ENCODE measurements at places on chromosomes 12 and 14.

DNA sequence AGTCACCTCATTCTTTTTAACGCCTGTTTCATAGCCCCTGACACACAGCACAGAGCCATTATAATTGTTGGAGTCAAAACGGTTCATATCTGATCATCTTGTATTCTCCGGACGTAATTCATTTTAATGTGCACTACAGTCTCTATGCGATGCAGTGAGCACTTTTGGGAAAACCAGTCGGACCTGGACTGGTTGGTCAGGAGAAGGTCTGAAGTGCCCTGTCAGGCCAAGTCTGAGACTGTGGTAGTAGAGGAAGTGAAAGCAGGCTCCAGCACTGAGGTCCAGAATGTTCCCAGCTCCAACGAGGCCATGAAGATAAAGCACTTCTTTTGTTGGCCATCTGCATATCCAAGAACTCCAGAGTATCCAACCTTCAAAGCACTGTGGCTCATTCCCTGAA lies 117.1 kb upstream of the NCOR2 start:
- DNase-seq = no peak
- peaks cover 9% of the 10 kb centered on the region for H3K27me3 ChIP-seq
- H3K36me3 ChIP-seq = no peaks in the 10 kb centered on the region
- no peak overlapping the region for H3K27ac ChIP-seq

DNA sequence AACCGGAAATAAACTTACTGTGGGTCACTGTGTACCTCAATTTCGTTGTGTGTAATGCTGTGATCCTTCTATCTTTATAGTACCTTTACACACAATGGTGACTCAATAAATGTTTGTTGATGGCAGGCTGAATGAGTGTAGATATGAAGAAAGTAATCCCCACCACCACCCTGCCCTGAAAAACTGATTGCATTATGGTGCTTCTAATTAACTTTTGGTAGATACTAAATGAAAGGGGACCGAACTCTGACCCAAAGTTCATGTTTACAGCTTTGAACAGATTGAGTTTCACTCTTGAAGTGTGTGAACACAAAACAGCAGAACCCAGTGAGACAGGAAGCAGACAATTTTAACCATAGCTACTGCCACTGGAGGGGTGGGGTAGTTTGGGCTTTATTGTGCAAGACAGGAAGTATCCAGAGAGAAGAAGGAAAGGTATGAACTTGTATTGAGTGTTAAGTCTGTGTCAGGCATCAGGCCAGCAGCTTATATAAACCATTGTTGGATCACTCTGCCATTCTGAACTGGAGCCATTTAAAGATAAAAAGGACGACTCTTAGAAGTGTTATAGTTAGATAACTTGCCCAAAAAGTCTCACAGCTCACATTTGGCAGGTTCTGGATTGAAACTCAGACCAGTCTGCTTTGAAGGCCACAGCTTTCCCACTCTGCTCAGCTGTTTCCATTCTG lies 197.0 kb upstream of the AMIGO2 start:
- H3K4me3 ChIP-seq = peak overlapping the region; percentile 49
- DNase-seq = no peak
- no peaks in the 10 kb centered on the region for H3K27me3 ChIP-seq
- H3K36me3 ChIP-seq = peaks cover 4% of the 10 kb centered on the region

DNA sequence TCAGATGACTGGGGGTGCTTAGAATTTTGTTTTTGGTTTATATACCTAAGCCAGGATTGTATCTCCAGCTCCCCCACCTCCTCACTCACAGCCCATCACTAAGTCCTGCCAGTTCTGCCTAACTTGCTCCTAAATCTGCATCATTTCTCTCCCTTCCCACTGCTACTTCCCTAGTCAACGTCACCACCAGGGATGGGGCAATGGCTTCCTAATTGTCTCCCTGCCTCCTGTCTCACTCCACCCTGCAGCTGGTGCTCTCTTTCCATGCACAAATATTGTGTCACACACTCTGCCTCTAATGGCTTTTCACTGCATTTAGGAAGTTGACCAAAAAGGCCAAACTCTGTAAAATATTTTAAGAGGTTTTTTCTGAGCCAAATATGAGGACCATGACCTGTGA lies 11.5 kb downstream of the OAS2 start:
- no peak for DNase-seq
- peak overlapping the region; percentile 83 for H3K27ac ChIP-seq
- peaks cover 78% of the 10 kb centered on the region for H3K36me3 ChIP-seq
- H3K27me3 ChIP-seq = no peaks in the 10 kb centered on the region
- H3K4me1 ChIP-seq = peaks cover 42% of the 10 kb centered on the region

GRCh38 chr12:1369460-1369859 lies 224.9 kb downstream of the FBXL14 start:
- no peak for DNase-seq
- H3K36me3 ChIP-seq = peaks cover 7% of the 10 kb centered on the region
- no peaks in the 10 kb centered on the region for H3K27me3 ChIP-seq

- DNase-seq = no peak
- H3K27me3 ChIP-seq = no peaks in the 10 kb centered on the region
- H3K4me1 ChIP-seq = no peaks in the 10 kb centered on the region
Measured at GRCh38 chr14:100476012-100476822, 111.0 kb downstream of the BEGAIN start.

- peaks cover 19% of the 10 kb centered on the region for H3K4me1 ChIP-seq
- DNase-seq = no peak
- H3K27me3 ChIP-seq = no peaks in the 10 kb centered on the region
- no peak overlapping the region for H3K4me3 ChIP-seq
Measured at GRCh38 chr12:75720812-75721641, 209.6 kb upstream of the KRR1 start.

DNA sequence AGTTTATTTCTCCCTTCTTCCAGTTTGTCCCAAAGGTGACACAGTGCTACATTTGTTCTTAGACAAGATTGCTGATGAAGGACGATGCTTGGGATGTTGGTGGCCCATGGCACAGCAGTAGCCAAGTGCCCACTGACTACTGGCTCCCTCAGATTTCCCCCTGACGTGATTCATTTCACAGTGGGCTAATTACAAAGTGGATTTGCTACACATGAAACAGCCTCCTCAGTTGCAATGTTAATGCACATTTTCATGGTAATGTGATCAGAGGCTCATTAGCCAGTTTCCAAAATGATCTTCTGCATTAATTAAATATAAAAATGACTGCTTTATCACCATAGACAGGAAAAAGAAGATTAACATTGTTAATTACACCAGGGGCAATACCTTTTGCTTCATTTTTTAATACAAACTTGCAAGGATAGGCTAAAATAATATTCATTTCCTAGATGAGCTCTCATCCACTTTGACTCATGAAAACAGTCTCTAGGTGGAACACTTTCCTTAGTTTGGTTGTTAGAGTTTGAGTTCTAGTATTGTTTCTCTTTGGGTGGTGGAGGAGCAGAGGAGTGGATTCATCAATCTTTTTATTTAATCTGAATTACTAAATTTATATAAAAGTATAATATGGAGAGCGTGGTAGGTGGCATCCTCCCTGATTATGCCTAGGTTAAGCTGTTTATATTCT lies 250.9 kb downstream of the PDZRN4 start:
- H3K4me1 ChIP-seq = peaks cover 2% of the 10 kb centered on the region
- DNase-seq = no peak
- no peak overlapping the region for H3K27ac ChIP-seq
- H3K36me3 ChIP-seq = no peaks in the 10 kb centered on the region
- no peak overlapping the region for H3K4me3 ChIP-seq

DNA sequence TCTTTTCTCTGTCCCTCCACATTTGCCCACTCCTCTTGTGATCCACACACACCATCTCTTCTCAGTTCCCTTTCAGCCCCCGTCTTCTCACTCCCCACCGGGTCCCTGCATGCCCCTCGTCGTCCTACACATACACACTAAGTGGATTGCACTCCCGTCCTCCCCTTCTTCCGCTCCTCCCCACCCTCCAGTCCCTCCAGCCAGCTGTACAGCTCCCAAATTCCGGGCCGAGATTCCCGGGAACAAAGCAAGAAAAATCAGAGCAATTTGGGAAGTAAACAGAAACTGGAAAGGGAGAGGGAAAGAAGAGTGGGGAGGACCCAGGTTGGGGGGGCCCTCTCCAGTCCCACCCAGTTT lies 282 bp upstream of the IGFBP6 start:
- no peak for DNase-seq
- H3K27me3 ChIP-seq = peaks cover 11% of the 10 kb centered on the region
- H3K27ac ChIP-seq = peak overlapping the region; percentile 48
- H3K36me3 ChIP-seq = no peaks in the 10 kb centered on the region
- peak overlapping the region; percentile 67 for H3K4me3 ChIP-seq
- H3K4me1 ChIP-seq = peaks cover 40% of the 10 kb centered on the region

- H3K4me3 ChIP-seq = no peak overlapping the region
- peak overlapping the region; percentile 8 for H3K27ac ChIP-seq
- H3K4me1 ChIP-seq = peaks cover 57% of the 10 kb centered on the region
- no peaks in the 10 kb centered on the region for H3K36me3 ChIP-seq
- H3K27me3 ChIP-seq = no peaks in the 10 kb centered on the region
Measured at GRCh38 chr14:75231320-75231719, 47.3 kb upstream of the FOS start.

DNA sequence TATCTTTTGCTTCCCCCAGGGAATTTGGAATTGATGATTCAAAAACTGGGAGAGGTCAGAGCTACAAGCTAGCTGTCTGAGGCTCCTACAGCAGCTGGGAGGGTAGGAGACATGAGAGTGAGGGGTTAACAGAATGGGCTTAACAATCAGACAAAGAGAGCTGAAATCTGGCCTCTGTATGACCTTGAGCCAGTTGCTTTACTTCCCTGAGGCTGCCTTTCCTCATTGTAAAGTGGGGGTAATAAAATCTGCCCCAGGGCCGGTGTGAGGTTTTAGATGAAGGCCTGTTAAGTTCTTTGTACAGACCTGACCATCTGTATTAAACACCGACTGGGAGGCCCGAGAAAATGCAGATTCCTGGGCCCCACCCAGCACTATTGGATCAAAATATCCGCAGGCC lies 164.3 kb upstream of the NOS1 start:
- no peaks in the 10 kb centered on the region for H3K4me1 ChIP-seq
- no peaks in the 10 kb centered on the region for H3K27me3 ChIP-seq
- H3K36me3 ChIP-seq = no peaks in the 10 kb centered on the region
- H3K4me3 ChIP-seq = no peak overlapping the region
- DNase-seq = no peak
- no peak overlapping the region for H3K27ac ChIP-seq

DNA sequence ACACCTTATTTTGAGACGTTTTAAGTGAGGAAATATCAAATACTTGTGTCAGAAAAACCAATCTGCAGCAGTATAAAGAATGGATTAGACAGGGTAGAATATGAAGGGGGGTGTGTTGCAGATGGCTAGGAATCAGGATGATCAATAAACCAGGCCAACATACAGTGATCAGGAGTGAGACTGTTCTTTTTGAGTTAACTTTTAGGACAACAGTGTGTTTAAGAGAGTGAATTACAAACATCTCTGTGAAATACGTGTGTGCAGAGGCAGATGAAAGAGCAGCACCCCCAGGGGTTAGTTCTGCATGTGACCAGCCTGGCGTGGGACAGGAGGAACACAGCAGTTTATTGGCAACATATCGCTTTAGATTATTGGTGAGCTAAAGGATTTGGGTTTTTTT lies 10.6 kb upstream of the NRDE2 start:
- no peak for DNase-seq
- no peak overlapping the region for H3K27ac ChIP-seq
- H3K36me3 ChIP-seq = no peaks in the 10 kb centered on the region

GRCh38 chr12:15152456-15152855 lies 68.8 kb downstream of the RERG start:
- DNase-seq = no peak
- no peaks in the 10 kb centered on the region for H3K36me3 ChIP-seq
- H3K27ac ChIP-seq = no peak overlapping the region
- H3K4me1 ChIP-seq = no peaks in the 10 kb centered on the region

- H3K27me3 ChIP-seq = no peaks in the 10 kb centered on the region
- H3K27ac ChIP-seq = no peak overlapping the region
- no peak overlapping the region for H3K4me3 ChIP-seq
Measured at GRCh38 chr12:69602954-69603353, 7.8 kb downstream of the LRRC10 start.

GRCh38 chr12:67069451-67070306 lies 199.5 kb upstream of the CAND1 start:
- H3K27me3 ChIP-seq = peaks cover 33% of the 10 kb centered on the region
- H3K27ac ChIP-seq = peak overlapping the region; percentile 87
- no peaks in the 10 kb centered on the region for H3K36me3 ChIP-seq
- peak; percentile 38 for DNase-seq
- peak overlapping the region; percentile 80 for H3K4me3 ChIP-seq

DNA sequence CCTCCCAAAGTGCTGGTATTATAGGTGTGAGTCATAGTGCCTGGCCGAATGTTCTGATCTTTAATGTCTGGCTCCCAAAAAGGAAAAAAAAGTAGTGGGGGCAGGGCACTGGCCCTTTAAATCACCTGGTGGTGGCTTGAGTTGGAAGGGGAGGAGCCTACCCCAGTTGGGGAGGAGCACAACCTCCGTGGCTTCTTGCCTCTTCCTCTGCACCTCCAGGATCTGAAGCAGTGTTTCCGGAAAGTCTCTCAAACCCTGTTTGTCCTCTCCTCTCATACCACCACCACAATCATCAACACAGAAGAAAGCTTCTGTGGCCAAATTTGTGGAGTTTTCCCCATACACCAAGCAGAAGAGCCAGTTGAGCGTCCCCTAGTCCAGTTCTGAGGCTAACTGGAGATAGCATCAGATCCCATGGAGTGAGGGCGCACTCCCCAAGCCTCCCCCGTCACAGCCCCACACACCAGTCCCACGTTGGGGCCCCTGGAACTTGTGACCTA lies 24.3 kb upstream of the RCOR1 start:
- peaks cover 17% of the 10 kb centered on the region for H3K4me1 ChIP-seq
- no peaks in the 10 kb centered on the region for H3K36me3 ChIP-seq
- peak overlapping the region; percentile 12 for H3K4me3 ChIP-seq
- peak overlapping the region; percentile 9 for H3K27ac ChIP-seq

DNA sequence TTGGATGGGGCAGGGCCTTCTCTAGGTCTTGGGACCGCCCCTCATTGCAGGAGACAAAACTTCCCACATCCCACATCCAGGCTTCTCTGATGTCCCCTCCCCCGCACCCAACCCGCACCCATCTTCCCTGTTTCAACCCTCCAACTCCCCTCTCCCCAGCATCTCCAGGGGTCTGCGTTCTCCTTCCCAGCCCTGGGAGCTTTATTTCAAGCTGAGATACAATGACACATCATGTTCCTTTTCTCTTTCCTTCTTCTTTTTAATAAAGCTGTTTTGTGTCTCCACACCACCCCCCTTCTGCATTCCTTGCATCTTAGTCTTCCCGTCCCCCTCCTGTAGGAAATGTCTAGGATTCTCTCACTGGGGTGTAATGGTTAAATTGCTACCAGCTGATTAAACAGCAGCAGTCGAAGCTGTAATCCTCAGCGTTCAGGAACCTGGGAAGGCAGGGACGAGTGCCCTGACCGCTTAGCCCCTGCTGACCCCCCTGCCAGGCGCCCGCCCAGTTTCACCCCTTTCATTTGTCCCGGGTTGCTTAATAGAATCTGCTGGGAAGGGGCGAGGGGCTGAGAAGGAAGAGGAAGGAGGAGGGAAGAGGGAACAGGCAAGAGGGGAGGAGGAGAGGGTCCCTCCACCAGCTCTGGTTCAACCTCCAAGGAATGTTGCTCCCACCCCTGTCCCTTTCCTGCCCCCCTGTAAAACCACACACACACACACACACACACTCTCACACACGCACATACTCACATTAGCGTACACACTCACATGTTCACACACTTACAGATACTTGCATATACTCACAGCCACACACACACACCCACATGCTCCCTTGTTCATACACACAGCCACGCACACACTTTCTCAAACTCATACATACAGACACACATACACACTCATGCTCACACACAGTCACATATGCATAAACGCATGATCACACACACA lies 104.5 kb upstream of the MED13L start:
- H3K4me1 ChIP-seq = peaks cover 11% of the 10 kb centered on the region
- H3K27me3 ChIP-seq = peaks cover 4% of the 10 kb centered on the region
- DNase-seq = no peak
- no peaks in the 10 kb centered on the region for H3K36me3 ChIP-seq
- no peak overlapping the region for H3K4me3 ChIP-seq
